ENCODE measurements at places on chromosomes 1 and 21.

- DNase-seq: peak; percentile 52
These were observed at the start of gene PRDX6 for GRCh38 chr1:173477286-173478093. Gene PRDX6, plus strand, starts transcription at chr1:173477335. Its CDS starts 63 bp downstream, at chr1:173477398.

GRCh38 chr1:81174811-81175476, 625.8 kb upstream of the ADGRL2 start:
- no peak for DNase-seq

DNA sequence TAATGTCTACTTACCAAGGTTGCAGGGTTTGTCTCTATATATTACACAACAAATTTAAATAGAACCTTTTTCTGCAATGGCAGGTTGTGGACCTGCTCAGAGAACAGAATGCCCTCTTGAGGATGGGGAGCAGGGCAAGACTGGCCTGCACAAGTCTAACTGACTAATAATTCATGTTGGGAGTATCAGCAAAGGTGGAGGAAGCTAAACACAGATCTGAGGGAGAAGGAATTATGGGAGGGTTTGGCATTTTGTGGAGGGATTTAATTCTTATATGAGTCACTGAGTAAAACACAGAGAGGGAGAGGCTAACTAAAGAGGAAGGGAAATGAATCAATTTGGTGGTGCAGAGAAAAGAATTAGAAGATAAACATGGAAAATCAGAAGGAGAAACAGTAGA, 40.0 kb downstream of the CLDN17 start:
- DNase-seq: no peak

- DNase-seq: no peak
These were observed 29.7 kb downstream of the SSBP3 start for GRCh38 chr1:54376430-54377039.

DNA sequence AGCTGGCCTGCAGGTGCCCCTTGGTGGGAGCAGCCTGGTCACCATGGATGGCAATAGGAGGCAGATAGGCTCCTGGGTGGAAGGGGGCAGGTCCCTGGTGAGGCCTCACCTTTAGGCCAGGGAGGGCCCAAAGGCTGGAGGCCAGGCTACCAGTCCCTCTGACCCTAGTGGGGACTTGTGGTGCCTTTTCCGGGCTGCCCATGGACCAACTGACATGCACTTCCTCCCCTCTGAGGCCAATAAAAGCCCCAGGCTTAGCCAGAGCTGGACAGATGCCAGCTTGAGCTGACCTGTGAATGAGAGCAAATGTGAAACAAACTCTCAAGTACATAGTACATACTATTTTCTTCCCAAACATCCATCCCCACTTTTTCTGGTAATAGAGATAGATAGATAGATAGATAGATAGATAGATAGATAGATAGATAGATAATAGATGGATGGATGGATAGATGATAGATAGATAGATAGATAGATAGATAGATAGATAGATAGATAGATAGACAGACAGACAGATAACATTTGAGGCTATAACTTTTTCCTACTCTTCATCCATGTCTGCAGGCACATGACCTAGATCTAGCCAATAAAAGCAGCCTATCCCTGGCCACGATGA, 9.2 kb upstream of the CTTNBP2NL start:
- no peak for DNase-seq

Measured in NCI-H446 (cell line).